ENCODE measurements at places on chromosomes 5 and 9.

GRCh38 chr5:147892696-147893296, 13.5 kb downstream of the C5orf46 start:
- no peak for DNase-seq

GRCh38 chr9:106286249-106286648, 576.7 kb upstream of the ZNF462 start:
- no peak for DNase-seq

DNA sequence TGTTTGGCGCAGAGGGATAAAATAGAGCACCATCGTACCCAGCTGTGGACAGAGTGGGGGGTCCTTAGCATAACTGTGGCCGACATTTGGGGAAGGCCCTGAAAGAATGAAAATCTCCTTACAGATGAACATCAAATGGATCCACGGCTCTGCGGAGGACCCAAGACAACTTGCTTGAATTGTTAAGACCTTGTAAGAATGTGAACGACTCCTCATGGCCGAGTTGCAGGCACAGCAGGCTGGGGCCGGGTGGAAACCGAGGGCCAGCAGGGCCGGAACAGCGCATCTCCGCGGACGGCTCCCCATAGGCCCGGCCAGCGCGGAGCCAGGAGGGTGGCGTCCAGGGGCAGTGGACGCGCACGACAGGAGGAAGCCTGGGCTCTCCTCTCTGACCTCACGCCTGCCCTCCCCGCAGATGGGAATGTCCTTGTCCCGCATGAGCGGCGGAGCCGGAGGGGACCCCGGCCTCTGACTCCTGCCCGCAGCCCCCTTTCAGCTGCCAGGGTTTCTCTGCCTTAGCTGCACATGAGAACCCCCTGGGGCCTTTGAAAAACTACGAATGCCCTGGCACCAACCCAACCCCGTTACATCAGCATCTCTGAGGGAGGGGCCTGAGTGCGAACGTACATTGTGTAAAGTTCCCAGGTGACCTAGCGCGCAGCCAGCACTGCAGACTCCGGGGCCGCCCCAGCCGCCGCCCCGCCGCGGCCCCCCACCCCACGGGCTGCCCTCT, 36.2 kb upstream of the PTCH1 start:
- DNase-seq, result no peak

- no peak for DNase-seq
Observed at GRCh38 chr9:112103405-112103804, 71.7 kb downstream of the SUSD1 start.

- DNase-seq, result no peak
Observed at GRCh38 chr9:107237873-107238272, 45.2 kb upstream of the RAD23B start.

DNA sequence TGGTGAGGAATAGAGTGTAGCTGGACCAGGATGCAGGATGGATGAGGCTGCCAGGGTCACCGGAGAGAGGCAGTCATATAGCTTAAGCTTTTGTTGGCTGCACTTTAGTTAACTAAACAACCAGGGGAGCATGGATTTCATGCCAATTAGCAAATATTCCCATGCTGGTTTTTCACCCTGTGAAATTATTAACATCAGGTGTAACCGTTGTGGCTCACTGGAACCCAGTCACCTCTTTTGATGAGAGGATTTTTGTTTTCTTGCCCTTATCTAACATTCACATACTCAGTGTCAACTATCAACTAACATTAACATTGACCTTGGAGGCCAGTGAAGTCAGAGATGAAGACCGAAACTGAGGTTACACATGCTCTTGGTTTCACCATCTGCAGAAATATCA, 97.2 kb upstream of the BASP1 start:
- no peak for DNase-seq

DNA sequence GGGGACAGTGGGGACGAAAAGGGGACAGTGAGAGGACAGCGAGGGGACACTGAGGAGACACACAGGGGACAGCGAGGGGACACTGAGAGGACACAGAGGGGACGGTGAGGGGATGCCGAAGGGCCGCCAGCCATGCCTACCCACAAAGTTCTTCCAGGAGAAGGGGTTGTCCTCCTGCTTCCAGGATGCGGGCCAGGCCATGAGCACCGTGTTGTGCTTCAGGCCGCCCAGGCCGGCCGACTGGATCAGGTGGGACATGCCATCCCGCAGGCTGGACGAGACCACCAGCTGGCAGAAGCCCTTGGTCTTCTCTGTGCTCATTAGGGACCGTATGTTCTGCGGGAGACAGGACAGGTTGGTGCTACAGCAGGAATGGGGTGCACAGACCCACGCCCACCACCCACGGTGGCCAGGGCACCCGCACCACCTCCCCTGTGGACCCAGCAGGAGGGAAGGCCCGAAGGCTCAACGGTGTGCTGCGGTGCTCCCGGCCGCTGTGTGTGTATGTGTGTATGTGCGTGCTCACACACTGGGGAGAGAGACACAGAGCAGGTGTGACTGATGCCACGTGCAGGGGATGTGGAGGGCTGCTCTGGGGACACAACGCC, 46.6 kb downstream of the SLC12A7 start:
- DNase-seq, result no peak

GRCh38 chr5:102216678-102217077, 79.4 kb downstream of the SLCO4C1 start:
- no peak for DNase-seq

GRCh38 chr9:132494857-132495256, 84.8 kb downstream of the CFAP77 start:
- no peak for DNase-seq

- no peak for DNase-seq
Observed at GRCh38 chr5:132050661-132051552, 9.5 kb upstream of the IL3 start.

DNA sequence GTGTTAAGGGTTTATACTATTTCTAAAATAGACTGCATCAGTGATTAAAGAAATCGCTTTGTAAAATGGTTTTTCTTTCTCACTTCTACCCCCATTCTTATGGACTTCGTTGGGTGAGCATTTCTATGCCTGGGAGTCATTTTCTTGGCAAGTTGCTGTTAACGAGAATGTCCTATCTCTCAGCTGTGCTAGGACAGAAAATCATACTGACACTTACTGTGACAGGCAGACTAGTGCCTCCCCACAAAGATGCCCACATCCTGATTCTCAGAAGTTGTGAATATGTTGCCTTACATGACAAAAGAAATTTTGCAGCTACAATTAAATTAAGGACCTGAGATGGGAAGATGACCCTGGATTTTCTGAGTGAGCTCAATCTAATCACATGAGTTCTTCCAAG, 65.1 kb upstream of the NMUR2 start:
- DNase-seq, result no peak

GRCh38 chr5:61280205-61280604, 51.9 kb upstream of the ZSWIM6 start:
- no peak for DNase-seq

GRCh38 chr9:32350682-32351081, 33.8 kb upstream of the ACO1 start:
- DNase-seq, result no peak

DNA sequence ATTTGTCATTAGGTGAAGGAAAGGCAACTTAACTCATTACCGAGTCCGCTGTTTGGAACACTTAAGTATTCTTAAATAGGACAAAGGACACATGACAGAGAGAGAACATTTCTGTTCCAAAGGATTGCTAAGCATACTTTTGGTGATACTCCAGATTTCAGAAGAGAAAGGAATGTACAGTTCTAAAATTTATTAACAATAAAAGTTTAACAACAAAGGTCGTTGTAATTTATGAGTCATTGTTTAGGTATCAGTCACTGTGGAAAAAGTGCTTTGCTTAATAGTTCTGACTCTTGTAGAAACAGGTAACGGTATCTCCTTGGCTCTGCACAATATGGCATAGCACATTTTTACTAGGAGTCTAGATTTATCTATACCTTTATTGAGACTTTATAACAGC, 36.3 kb upstream of the PAM start:
- DNase-seq, result no peak

DNA sequence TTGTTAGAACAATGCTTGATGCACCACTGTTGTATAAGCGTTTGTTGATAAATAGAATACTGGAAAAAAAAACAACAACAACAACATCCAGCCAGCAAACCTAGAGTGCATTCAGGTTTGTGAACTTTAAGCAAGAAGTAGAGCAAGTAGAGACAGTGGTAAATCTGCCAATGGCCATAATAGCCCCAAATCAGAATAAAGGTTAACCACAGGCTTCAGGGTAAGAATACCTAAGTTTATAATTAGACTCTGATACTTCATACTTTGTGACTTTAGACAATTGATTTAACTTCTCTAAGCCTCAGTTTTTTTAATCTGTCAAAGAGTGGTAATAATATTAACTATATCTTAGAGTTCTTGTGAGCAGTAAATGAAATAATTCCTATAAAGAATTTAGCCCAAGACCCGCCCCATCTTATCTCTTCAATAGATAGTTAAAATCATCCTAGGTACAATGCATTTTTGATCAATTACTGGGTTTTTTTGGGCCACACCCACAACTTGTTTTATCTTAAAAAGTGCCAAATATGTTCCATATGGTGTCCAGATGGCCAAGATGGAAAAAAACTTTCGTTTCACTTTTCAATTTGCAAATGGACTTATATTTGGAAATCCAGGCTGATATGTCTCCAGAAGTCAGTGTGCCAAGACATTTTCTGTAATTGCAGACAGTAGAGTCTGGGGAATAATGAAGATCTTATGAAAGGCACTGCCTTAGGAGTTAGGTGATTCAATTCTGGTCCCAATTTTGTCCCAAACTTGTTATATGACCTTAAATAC, 24.5 kb upstream of the DPYSL3 start:
- no peak for DNase-seq

GRCh38 chr9:110319781-110320492, 17.7 kb downstream of the TXNDC8 start:
- no peak for DNase-seq

DNA sequence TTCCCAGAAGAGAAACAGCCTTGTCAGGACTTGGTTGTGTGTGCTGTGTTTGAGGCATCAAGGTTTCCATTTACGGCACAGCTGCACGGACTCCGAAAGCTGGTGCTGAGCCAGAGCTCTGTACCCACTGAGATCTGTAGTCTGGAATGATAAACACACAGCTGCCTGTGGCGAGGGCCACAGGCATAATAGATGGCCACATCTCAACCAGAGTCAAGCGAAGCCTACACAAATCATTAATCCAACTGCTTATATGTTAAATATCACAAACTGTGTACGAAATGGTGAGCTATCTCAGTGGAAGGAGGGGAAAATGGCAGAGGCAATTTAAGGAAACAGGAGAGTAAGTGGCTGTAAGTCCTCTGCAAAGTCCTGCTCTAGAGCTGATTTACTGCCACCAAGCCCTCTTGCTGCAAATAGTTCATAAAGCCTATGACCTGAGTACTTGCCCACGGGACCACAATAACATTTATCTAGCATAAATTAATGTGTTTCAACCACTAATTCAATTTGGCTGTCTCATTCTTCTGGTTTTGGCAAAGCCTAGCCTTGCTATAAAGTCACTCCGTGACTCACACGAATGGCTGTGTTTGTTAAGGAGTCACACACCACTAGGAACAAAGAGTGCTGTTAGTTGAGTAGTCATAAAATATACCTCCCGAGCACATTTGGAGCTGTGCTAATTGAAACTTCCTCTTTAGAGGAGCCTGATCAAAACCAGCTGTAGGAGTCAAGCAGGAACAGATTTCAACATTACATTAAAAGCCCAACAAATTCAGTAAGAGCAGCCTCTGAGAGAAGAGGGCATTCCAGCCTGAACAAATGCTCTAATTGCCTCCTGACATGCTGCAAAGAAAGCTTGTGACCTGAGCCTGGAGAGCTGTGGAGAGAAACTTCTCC, 738.6 kb upstream of the ZNF608 start:
- peak; percentile 97 for DNase-seq

- no peak for DNase-seq
Observed at GRCh38 chr9:14412775-14413174, 98.8 kb upstream of the NFIB start.

DNA sequence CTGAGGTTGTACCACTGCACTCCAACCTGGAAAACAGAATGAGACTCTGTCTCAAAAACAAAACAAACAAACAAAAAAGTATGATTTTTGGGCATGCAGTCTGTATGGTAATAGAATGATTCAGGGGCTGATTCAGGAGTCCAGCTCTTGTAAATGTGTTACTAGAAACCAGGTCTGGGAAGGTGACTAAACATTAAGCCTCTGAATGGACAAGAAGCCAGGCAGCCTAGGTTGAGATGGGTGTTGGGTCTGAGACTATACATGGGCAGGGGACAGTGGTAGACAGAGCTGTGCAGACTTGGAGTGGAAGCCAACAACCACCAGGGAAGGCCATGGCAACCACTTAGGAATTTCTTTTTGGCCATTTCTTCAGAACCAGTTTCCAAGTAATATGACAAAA, 64.9 kb upstream of the TLE1 start:
- peak; percentile 59 for DNase-seq

DNA sequence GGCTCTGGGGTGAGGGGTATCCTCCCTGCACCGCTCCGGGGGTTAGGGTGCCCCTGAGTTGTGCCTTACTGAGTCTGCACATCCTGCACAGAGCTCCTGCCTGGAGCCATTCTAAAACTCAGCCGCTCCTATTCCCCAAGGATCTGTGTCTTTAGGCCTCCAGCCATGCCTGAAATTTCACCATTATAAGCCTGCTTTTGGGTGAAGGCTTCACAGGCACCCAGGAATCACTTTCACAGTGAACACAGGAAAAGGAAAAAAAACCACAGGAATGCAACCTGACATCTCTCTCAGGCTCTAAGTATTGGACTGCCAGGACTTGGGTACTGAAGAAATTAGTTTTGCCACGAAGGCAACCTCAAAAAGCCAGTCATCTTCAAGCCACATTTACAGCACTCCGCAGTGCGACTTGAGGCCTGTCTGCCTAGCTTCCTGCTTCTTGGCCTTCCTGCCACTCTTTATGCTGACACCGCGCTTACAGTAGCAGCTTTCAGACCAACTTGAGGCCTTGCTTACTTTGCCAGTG, 30.9 kb downstream of the GALNT10 start:
- peak; percentile 91 for DNase-seq

DNA sequence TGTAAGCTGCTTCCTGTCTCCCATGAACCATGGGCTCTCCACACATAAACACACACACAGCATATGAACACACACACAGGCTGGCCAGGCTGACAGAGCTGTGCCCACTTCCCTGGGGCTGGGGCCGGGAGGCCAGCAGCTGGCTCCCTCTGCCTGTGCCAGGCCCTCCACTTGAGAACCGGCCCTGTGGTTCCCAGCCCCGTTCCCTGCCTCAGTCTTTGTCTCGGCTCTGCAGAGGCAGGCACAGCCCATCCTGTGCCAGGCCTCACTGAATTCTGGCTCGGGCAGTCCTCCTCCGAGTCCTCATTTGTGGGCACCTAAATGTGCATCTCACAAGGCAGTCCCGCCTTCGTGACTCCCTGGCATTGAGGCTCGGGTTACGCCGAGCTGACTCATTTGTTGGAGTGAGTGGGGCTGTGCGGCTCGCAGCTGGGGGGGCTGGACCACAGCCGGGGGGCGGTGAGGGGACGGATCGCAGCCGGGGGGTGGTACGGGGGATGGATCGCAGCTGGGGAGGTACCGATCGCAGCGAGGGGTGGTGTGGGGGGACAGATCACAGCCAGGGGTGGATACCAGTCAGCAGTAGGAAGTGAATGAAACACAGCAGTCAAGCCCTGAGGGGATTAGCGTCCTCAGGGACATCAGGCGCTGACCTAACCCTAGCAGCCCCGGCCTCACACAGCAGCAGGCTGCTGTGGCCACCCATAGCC, 72.3 kb downstream of the PSMB7 start:
- DNase-seq, result peak; percentile 80

GRCh38 chr9:114911167-114911821, 19.1 kb downstream of the TNFSF8 start:
- no peak for DNase-seq
